ENCODE measurements at places on chromosomes 7 and 10. TPM values are rescaled to one million over a fixed set of nuclear protein-coding genes. Genes with fewer than 3 reads are reported as not detected.
A peak's percentile ranks its signal among the peaks of the same experiment; 100 is the strongest.

FAM25C gene
- total RNA-seq = not detected

GRCh38 chr7:156148547-156148946, 336.3 kb upstream of the SHH start:
- DNase-seq = no peak

- no peak for DNase-seq
These were observed 447.8 kb upstream of the C7orf33 start for GRCh38 chr7:148142660-148143248.

DNA sequence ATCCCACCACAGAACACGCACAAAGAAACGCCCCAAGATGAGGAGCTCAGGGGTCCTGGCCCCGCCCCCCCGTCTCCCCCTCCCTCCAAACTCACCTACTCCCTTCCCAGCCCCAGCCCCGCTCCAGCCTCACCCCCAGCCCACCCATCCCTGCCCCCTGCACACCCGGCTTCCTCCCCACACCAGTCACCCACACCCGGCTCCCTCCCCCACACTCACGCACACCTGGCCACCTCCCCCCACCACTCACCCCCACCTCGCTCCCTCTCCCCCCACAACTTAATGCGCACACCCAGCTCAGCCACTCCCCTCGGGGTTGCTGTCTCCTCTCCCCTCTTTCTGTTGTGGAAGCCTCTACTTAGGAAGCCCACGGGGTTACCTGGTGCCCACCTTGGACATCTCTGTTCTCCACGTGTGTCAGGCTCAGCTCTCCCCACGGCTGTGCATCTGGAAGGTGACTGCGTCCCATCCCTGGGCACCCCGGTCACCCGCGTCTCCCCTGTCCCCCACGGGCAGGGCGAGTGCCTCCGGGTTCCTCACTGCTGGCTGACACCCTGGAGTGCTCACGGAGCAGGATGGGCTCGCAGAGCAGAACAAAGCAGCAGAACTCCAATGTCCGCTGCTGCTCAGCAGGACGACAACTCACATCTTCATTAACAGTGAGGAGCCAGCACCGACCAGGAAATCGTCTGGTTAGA, 166.8 kb downstream of the USP6NL start:
- no peak for DNase-seq

ZNF33B gene
- 5.9 TPM for total RNA-seq

DNA sequence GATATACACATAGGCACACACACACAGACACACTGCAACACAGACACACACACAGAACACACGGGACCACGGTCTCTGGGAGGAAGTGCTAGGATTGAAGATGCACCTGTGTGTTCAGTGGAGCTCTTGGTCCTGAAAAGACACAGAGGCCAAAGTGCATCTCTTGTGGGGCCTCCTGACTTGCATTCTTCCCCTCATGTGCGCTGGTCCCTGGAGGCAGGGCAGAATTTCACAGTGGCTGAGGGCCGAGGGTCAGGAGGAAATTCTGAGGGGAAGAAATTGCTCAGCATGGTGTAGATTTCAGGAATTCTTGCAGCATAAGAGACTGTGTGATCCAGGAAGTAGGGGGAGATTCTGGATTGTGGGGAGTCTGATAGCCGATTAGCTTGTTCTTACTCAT, 35.9 kb downstream of the WDFY4 start:
- DNase-seq = no peak

STK31 gene
- total RNA-seq = 0.52 TPM

PLEKHS1 gene
- 0.12 TPM for total RNA-seq

GRCh38 chr7:47266131-47266706, 315.7 kb downstream of the TNS3 start:
- DNase-seq = no peak

DNA sequence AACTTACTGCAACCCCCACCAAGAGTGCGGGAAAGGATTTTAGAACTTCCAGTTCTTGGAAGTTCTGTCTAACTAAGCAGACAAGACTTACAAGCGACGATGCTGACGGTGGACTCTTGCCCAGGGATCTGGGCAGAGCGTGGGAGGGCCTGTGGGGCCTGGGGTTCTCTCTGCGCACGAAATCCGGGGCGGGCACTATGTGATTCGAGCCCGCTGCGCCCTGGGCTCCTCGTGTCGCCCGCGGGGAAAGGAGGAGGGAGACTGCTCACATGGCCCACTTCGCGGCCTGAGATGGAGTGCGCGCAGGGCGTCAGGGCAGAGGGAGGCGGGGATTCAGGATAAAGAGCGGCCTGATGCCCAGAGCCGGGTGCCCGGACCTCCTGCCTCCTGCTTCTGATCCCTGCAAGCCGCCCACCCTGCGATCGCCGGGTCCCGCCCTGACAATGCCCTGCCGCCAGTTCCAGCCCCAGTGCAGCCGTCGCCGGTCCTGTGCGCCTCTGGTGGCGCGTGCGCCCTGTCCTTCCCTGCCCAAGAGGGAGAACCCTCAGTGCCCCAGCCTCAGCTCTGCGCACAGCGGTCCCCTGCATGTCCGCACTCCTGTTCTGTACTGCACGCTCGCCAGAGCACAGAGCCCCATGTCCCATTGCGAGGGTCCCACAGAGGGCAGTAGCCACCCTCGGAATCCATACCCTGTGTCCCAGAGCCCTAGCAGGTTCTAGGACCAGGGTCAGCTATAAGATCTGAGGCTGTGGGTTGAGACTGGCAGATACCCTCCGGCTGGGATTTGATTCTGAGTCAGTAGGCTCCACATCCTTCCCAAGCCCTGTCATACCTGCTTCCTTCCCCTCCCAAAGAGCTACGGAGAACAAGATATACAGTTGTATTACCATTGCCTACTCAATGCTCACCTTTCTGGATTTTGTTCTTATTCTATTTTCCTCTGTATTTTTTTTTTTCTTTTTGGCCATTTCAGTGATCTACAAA, 99.4 kb upstream of the TMEM106B start:
- no peak for DNase-seq

DNA sequence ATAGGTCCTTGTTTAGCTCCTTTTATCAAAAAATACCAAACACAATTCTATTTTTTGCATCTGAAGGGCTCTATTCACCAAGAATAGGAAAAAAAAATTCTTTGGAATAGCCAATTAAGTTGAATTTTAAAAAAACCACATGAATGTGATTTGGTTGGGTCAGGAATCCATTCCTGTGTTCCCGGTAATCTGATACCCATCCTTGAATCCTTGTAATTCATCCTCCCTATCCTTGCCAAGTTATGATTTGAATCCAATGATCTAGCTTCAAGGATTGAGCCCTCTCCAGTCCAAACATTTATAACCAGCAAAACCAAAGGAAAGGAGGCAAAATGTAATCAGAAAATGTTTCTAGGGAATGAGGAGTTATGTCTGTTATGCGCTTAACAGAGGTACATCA, 86.6 kb downstream of the CFAP58 start:
- no peak for DNase-seq

DNA sequence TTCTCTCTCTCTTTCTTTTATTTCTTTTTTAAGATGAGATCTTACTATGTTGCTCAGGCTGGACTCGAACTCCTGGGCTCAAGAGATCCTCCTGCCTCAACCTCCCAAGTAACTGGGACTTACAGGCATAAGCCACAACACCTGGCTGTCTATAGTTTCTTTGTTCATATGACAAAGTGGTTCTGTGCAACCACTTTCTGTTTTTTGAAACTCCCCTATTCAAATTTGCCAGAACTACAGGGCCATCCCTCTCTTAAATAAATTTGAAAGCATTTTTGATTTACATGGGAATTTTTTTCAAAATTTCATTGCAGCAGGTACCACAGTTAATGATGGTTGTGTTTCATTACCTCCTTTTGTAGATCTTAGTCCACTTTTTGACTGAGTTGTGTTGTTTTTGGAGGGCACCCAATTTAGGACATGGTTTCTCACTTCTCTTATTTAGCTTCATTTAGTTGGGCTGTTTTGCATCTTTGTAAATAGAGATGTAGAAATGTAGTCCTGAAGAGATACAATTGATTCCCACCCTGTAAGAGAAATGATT, 119.2 kb downstream of the LRRC4 start:
- DNase-seq = no peak

CCL24 gene
- total RNA-seq = 1.1 TPM

GRCh38 chr7:83947260-83947659, 247.3 kb downstream of the SEMA3A start:
- no peak for DNase-seq

GRCh38 chr7:20864221-20864620, 77.5 kb upstream of the SP8 start:
- no peak for DNase-seq

DNA sequence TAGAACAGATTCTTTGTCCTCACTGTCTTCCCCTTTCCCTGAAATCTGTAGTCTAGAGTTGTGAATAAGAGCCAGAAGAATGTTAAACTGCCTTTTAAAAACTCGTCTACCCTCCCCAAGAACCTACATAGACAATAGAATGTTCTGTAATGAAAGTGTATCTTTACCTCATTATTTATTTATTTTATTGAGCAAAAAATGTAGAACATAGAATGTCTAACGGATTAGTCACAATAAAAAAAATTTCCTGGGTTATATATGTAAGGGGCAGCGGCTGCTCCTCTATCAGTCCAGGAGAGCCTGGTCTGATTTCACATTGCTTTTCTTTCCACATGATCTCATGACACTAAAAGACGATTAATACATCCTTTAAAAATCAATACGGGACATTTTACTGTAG, 135.7 kb downstream of the SDK1 start:
- no peak for DNase-seq

GRCh38 chr10:91115618-91116390, 104.7 kb upstream of the PCGF5 start:
- DNase-seq = no peak

ITGA8 gene
- not detected for total RNA-seq

DNA sequence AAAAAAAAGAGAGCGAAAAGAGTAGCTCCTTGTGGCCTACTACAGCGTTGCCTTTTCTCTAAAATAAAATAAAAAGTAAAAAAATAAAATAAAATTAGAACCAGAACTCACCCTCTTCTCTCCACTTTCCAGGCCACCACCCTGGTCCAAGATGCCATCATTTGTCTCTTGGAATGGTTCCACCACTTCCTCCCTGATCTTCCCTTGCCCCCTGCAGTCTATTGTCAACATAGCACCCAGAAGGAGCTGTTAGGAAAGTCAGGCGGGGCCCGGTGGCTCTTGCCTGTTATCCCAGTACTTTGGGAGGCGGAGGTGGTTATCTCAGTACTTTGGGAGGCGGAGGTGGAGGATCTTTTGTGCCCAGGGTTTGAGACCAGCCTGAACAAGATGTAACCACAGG, 7.6 kb upstream of the GRID2IP start:
- DNase-seq = no peak

DNA sequence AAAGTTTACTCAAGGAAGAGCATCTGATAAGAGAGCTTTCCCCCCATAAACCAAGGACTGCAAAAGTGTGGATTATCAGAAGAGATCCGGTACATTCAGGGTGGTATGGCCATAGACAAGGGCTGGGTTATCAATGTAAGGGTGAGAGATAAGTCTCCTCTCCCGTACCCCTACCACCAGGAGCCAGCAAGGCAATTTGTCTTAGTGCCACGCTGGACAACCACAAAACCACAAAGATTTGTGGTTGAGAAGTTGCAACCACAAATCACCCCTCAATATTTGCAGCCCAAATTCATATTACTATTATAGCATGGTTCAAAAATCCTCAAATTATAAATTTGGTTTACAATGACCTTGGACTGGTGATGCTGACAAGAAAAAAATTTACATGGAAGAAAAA, 2.3 kb upstream of the ZSCAN25 start:
- DNase-seq = no peak

- no peak for DNase-seq
These were observed 37.9 kb downstream of the HBP1 start for GRCh38 chr7:107206706-107207105.

ARHGAP22 gene
- total RNA-seq = 1.8 TPM

FKBP6 gene
- not detected for total RNA-seq

AGAP6 gene
- 46.1 TPM for total RNA-seq

DNA sequence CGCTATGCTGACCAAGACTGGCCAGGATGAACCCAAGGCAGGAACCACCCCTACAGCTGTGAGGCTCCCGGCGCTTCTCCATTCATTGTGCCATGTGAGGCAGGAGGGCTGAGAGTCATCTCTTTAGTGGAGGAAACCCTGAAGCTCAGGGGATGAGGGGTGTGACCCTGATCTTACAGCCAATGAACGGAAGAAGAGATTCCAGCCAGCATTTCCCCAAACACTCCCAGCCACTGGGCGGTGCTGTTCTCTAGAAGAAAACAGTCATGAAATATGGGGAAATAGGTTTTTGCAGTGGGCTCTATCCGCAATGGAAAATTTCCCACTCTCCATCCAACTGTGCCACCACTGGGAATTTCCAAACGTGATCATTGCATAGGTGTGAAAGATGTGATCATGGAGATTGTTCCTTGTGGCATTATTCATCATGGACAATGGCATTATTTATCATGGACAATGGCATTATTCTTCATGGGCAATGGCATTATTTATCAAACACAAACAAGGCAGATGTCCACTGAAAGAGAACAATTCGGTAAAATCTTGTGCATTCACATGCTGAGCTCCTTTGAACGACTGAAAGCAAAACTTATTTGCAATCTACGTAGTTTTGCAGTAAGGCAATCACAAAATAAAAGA, 14.0 kb upstream of the SLC18A2 start:
- DNase-seq = peak; percentile 34

- DNase-seq = no peak
These were observed 1.0 kb upstream of the ENO4 start for GRCh38 chr10:116848032-116848943.

DNA sequence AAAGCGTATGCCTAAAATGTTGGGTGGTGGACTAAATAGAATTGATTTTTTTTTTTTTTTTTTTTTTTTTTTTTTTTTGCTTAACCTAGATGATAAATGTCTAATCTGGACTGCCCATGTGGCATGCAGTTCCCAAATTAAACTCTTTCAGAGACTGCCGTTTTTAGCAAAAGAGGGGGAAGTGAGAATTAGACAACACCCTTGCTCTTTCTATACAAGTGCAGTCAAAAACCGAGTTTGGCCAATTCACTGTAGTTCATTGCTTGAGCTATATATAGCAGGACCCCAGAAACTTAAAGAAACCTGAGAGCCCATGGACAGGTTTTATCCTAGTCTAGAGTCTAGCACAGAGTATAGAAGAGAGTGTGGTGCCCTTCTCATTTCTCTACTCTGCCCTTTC, 141.9 kb downstream of the GRM3 start:
- DNase-seq = no peak

GRCh38 chr10:35451151-35452016, 115.1 kb downstream of the CCNY start:
- no peak for DNase-seq

DNA sequence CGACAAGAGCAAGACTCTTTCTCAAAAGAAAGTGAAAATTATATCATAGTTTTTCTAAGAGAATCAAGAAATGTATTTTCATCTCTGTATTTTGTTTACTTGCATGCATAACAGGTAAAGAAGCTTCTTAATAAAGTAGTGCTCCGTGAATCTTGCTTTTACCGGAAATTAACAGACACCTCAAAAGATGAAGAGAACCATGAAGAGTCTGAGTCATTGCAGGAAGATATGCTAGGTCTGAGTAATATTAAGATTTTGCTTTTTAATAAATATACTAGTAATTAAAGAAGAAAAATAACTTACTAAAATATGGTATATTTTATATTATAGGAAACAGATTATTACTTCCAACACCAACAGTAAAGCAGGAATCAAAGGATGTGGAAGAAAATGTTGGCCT, 39.5 kb upstream of the STOX1 start:
- DNase-seq = no peak

PON1 gene
- not detected for total RNA-seq
